ENCODE measurements at places on chromosomes 2 and 18.

GRCh38 chr18:44654573-44654972, 26.1 kb upstream of the SETBP1 start:
- no peak for DNase-seq

DNA sequence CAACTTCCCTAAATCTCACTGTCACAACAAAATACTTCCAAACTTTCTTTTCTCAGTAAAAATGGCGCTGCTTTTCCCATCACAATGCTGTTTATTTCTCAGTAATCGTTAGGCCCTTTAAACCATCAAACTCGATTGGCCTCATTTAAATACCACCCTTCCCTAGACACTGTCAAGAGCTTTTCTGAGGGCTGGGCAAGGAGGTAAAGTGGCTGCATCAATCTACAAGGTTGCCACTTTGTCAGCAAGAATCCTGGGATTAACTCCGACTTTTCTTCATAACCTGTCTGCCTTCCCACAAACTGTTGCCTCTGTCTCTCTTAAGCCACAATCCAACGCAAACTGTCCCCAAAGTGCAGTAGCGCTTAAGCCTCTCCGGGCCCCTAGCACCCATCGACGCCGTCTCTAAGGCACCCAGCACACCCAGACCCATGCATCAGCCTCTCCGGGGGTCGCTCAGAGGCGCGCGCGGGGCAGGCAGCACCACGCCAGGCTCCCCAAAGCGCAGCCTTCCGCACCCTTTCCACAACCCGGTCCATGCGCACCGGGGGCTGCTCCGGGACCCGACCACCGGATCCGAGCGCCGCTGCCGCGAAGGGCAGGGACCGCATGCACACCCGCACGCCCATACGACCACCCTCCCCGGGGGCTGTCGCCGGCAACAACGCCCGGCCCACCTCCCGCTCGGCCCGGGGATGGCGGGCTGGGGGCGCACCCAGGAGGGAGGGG, 683 bp downstream of the MBOAT2 start:
- peak; percentile 47 for DNase-seq

DNA sequence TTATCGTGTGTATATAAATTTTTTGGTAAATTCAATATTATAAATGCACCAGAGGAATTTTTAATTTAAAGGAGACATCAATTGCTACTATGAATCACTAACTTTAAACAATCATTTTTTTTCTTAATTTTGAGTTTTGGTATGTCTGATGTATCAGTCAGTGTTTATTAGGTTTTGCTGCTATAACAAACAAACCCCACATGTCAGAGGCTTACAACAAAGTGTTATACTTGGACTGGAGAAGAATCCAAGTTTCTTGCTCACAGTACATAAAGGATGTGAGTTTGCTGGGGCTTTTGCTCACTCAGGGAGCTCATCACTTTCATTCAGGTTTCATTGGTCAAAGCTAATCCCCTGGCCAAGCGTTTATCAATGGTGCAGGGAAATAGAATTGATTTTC, 81.8 kb downstream of the VWC2L start:
- no peak for DNase-seq

GRCh38 chr2:215461836-215462532, 26.1 kb upstream of the FN1 start:
- no peak for DNase-seq

DNA sequence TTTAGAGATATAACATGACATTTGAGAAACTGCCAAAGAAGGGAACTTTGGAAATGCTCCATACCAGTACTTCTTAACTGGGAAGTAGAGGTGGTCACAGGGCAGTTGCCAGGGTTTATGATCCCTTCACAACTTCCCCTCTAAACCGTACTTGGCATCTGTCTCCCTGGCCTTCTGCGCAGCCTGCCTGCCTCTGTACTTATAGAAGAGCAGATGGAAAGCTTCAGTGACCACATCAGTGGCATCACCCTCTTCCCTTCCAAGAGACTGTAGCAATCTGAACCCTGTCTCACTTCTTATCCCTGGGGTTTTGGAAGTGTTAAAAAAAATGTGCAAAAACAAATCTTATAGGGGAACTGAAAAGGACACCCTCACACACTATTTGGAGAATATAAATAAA, 64.1 kb downstream of the EIF2AK3 start:
- DNase-seq: no peak

- DNase-seq: no peak
Measured at GRCh38 chr2:218263817-218264641, 3.2 kb downstream of the GPBAR1 start.

DNA sequence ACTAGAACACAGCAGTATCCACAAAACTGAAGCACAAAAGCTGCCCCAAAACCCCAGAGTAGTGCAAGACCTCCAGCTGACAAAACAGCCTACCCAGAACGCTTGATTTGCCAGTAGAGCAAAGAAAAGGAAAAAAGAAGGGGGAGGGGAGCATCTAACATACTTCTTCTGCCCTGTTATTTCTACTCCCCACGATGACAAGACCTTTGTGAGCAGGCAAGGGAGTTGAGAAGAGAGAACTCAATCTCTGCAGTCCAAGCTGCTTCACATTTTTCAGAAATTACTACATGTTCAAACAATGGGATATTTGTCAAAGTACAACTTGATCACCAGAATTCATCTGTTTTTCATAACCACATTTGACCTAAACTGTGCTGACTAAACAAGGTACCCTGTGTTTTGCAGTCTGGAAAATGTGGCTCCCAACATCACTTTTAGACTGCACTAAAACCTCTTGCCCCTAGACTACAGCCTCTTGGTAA, 286.7 kb downstream of the EXOC6B start:
- DNase-seq: no peak

DNA sequence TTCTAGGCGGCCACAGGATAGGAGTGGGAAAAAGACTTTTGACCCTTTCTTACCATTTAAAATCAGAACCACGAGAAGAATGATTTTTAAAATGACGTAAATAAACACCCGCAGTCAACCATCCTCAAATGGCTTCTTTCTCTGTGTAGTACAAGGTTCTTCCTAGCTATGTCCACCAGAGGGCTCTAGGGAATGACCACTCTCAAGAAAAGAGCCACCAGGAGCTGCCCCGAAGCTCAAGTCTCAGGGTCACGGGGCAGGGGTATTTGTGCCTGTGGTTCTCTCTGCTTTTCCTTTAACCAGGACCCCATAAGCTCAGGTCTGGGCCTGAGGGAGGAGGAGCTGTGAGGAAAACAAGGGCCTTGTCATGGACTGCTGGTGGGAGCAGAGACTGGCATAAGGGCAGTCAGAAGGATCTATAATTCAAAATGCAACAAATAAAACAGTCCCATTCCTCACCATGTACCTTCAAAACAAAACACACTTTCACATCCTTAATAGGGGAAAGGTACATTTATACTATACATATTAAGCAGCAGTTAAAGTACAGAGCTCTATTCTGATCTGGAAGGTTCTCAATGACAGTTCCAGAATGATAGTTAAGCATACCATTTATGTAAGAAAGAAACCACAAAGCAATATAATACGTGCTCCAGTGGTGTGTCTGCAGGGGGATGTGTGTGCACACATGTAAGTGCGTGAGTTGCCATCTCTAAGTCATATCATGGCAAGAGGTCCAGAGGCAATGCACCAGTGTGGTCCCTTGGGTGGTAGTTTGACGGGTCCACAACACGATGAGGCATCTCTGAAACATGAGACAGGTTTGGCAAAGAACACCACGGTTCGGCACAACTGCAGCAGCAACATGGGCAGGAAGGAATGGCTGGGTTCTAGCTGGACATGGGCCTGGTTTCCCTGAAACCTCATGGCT, 18.6 kb downstream of the LYPD1 start:
- DNase-seq: peak; percentile 4

DNA sequence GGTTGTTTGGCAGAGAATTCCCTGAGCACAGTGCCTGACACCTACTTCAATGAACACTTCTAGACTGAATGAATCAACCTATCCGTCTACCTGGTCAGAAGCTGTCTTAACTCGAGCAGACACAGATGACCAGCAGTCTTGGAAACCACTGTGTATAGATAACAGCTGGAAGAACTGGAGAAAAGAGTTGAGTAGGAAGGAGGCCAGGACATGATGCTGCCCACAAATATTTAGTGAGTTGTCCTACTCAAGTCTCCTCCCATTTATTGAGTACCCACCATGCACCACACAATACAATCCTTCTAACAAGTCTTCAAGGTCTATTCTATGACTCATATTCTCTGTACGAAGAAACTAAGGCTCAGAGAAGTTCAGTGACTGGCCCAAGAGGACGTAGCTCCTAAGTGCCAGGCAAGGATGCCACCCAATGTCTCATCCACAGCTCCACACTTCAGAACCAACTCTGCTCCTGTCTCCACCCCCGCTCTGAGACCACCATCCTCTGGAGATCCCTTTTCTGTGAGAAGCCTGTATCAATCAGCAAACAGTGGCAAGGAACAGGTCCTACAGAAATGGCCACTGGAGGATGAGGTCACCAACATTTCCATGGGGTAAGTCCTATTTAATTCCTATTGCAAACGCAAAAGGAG, 62.2 kb downstream of the GALNT14 start:
- DNase-seq: no peak

DNA sequence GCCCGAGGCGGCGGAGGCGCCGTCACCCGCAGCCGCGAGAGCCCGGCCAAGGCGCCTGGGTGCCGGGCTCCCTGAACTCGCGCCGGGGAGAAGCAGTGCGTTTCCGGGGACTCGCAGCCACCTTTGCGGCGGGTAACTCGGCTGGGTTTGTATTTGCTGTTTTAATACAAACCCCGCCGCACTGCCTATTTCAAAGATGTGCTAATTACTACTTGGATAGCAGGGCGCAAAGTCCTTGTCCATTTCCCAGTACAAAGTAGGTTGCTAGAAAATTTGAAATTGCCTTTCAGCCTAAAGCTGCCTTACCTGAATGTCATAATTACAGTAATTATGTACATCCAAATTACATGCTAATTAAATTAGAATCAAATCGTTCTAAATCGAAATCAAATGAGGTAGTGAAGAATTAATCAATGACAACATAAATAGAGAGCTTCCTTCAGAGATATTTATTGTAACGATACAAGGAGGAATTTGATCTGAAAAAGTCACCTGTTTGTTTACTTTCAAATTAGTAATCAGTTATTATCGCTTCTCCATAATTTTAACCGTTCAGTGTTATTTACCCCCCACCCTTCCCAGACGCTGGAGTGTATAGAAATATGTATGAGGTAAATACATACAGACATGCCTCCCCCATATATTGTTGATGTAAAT, 8.1 kb downstream of the SP9 start:
- DNase-seq: peak; percentile 28

- DNase-seq: no peak
Measured at GRCh38 chr2:223941579-223942277, 3.4 kb downstream of the WDFY1 start.

GRCh38 chr2:159118859-159119500, 150.5 kb downstream of the TANC1 start:
- DNase-seq: no peak

- no peak for DNase-seq
Measured at GRCh38 chr18:47817017-47817794, 113.3 kb downstream of the SMAD2 start.

- no peak for DNase-seq
Measured at GRCh38 chr2:239396881-239397681, 3.7 kb downstream of the HDAC4 start.

DNA sequence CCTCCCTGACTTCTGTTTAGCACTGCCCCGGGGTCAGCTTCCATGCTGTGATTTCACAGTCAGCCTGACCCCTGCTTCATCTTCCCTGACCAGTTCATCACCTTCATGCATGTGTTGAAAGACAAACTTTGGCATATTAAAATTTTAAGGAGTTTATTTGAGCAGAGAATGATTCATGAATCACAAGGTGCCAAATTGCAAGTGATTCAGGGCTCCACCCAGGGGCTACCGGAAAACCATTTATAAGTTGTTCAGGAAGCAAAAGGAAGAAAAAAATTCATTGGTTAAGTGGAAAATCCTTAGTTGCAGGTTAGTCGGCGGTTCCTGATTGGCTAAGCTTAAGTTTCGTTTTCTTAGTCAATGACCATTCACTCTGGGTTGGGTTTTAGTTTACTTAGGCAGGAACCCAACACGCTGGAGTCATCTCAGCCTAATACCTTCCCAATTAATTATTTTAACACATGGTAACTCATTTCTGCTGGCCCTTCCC, 10.6 kb downstream of the IL1F10 start:
- DNase-seq: no peak

DNA sequence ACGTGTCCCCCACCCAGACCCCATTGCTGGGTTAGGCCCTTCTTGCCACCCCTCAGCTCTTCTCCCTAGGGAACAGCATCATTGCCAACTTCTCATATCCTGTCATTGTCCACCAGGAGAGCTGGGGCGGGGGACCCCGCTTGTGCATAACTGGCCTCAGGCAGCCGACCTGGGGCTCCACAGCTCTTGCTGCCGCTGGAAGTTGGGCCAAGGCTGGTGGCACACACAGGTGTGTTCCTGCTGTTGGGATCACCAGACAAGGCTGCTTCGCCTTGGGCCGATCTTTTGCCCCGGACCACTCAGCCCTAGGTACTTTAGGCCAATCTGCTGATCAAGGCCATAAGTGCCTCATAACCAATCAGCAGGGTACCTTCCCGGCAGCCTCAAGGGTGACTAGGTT, 28.6 kb downstream of the TPRKB start:
- no peak for DNase-seq

DNA sequence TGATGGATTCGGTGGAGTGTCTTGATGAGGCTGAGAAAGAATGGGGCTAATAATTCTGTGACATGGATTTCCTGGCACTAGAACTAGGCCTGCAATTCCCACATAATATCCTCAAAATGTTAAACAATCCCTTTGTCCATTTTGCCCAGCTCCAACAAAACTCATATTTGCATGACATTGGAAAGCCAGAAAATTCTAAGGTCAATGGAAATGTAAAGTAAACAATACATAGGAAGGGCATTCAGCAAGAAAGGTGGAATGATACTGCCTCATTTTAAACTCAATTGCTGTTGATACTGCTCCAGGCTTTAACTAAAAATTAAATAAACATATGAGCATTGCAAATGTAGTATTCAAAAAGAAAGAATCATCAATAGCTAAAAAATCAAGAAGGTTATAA, 434.8 kb upstream of the SLC8A1 start:
- DNase-seq: no peak

DNA sequence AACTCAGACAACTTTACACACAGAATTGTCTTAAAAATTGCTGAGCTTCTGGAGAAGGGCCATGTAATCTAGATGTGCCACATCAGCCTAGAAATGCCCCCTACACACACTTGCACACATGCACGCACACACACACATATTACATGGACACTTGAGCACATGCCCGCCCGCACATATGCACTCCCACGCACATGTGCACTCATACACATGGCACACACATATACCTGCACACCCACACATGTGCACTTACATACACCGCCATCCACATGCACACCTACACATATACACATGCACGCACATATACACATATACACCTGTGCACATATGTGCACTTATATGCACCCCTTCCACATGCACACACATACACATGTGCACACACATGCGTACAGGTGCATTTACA, 213.7 kb downstream of the SEPTIN10 start:
- DNase-seq: no peak

DNA sequence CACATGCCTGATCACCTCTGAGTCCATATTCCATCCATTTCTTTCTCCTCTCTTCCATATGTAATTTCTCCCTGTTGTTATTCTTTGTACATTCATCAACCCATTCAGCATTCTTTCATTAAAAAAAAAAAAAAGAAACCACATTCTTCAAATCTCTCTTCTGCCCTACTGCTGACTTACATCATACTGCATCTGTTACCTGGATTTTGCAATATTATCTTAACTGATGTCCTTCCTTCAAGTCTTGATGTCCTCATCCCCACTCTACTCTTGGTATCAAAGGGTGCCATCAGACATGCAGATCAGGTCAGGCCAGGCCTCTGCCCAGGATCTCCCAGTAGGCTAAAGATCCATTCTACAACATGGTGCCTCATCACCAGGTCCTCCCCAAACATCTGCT, 90.6 kb downstream of the SGPP2 start:
- no peak for DNase-seq
